ENCODE measurements at places on chromosomes 2 and 18.

DNA sequence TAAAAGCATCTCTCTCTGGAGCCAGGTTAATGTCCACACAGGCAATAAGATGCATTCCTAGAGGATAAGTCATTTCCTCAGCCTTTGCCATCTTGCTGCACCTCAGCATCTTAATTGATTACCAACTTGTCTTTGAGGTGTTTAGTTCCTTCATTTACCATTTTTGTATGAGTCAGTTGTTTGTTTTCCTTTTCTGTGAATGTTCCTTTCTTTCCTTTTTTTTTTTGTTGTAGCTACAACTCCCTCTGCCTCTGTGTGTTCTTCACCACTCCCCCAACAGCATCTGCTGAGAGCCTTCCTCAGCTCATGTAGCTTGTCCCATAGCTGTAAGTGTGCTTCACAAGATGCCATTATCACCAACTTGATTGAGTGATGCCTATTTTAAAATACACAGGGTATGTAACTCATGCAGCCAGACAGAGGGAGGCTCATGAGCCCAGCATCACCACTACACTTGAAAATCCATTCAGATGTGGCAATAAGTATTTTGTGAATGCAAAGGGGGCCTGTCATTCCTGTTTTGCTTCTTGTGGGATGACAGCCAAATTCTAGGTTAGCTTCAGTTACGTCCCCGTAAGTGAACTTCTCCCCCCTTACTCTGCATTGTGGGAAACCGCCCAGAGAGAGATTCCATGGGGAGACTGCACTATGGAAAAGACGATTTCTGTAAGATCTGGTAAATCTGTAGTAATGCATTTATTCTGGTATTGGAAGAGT, 315.9 kb upstream of the ZEB2 start:
- no peak for DNase-seq

GRCh38 chr2:66390152-66390551, 44.8 kb upstream of the MEIS1 start:
- DNase-seq, result no peak

- no peak for DNase-seq
Measured at GRCh38 chr18:55268151-55268601, 308.9 kb upstream of the CCDC68 start.

DNA sequence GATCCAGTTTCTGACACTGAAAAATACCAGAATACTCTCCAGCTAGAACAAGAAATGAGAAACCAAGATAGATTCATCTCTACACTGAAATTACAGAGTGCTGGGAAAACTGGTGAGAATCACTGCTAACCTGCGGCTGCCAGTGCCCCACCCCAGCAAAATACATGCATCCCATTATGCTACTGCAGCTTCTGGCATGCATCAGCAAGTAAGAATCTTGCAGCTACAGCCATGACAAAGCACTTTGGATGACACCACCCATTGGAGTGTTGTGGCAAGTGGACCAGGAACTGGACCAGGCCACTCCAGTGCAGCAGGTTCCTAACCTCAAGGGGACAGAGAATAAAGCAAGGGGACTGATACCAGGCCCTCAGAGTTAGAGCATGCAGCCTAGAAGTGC, 378.8 kb upstream of the ETAA1 start:
- DNase-seq, result no peak

DNA sequence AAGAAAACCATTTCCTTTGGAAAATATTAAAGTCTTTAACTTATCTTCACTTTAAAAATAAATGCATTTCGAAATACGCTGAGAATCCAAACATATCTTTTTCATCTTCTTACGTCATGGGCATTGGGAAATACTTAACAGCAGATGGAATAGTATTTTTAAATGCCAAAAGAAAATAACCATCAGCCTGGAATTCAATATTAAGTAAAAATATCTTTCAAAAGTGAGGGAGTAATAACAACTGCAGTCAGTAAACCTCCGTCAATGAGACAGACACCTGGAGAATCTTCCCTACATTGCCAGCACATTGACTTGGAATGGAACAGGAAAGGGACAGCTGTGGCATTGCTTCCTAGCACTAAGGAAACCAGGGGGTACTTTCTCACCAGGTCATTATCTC, 290.4 kb upstream of the TNP1 start:
- DNase-seq, result no peak
